ENCODE measurements at places on chromosomes 5 and 9. TPM values are rescaled to one million over a fixed set of nuclear protein-coding genes. Genes with fewer than 3 reads are reported as not detected.

GRCh38 chr9:102072059-102072764 lies 333.8 kb upstream of the GRIN3A start:
- no peak for DNase-seq

DNA sequence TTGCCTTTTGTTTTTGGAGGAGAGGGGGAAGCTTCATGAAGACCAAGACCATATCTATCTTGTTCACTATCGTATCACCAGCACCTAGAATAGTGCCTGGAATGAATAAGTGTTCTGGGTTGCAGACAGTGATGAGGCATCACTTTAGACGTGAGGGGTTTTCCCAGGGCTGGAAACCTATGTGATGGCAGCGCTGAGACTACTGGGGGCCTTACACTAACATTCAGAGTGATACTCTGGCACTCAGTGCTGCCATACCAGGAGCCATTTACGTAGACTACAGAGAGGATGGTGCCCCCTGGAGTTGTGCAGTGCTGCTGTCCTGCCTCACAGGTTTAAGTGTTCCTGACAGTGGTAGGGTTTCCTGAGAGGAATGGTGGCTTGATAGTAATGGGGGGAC lies 6.9 kb downstream of the CCL19 start:
- DNase-seq, result no peak

Gene FOXD1
- 99.3 TPM for total RNA-seq

GRCh38 chr5:67516948-67517565 lies 320.5 kb upstream of the CD180 start:
- no peak for DNase-seq

DNA sequence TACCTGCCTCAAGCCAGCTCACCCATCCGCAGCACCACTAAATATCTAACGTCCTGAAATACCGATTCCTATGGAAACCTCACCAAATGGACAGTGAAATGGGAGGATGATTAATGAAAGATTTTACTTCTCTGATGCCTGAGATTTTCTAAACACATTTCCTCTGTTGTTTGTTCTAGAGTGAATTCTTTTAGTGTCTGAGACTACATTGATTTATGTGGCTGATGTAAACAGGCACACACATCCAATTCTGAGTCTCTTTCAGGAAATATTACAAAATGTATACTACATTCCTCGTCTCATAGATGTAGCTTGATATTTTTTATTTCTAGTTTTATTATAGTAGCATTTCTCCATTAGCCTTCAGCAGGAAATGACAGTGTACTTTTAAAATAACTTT lies 20.5 kb upstream of the ADCY2 start:
- no peak for DNase-seq

DNA sequence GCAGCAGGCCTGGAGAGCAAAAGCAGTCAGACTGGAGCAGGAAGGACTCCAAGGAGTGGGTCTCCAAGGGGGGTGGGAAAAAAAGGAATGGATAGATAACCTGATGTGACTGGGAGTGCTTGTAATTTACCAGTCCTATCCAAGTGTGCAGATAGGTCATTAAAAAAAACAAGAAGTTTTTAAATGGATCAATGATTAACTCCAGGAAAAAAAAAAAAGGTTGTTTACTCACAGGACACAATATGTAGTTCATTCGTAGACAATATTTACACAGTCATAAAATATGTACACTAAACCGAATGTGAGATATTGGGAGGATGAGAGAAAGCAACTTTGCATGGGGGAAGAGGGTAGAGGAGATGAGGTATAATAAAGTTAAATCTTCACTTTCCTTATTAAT lies 20.4 kb downstream of the ZBTB5 start:
- DNase-seq, result no peak

- DNase-seq, result no peak
Measured at GRCh38 chr5:174900240-174900865, 176.0 kb downstream of the MSX2 start.

DNA sequence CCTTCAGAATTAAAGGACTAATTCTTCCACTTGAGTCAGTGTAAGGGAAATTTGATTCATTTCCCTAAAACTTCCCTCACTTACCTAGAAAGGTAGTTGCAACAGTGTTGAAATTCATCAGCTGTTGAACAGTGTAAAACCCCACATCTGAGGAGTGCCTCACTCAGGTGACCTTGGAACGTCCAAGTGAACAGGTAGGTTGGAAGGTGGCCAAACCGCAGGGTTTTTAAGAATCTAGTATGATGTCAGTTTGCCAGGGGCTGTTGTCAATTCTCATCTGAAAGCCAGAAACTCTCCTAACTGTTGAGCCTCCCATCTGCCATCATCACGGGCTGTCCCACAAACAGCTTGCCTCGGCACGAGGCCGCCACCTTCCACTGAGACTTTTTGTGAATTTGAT lies 105.7 kb downstream of the TMEM174 start:
- no peak for DNase-seq

DNA sequence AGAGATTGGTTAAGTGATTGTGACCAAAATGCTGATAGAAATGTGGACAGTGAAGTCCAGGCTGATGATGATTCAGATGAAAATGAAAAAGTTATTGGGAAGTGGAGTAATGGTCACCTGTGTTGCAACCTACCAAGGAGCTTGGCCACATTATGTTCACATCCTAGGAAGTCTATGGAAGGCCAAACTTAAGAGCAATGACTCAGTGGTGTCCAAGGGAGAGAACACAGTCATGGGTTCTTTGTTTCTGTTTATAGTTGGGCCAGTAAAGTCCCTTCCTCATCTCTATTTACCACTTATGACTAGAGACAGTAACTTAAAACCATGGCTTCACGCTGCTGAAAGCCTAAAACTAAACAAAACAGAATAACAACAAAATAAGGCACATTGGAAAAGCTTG lies 555.3 kb upstream of the DAB2 start:
- no peak for DNase-seq

Gene PCDHGB6
- total RNA-seq, result 12.4 TPM

Gene TMOD1
- total RNA-seq, result 25.3 TPM

Measured in sciatic nerve (tissue), 2 donors.